ENCODE measurements at places on chromosomes 5 and 9.
A peak's percentile ranks its signal among the peaks of the same experiment; 100 is the strongest.

DNA sequence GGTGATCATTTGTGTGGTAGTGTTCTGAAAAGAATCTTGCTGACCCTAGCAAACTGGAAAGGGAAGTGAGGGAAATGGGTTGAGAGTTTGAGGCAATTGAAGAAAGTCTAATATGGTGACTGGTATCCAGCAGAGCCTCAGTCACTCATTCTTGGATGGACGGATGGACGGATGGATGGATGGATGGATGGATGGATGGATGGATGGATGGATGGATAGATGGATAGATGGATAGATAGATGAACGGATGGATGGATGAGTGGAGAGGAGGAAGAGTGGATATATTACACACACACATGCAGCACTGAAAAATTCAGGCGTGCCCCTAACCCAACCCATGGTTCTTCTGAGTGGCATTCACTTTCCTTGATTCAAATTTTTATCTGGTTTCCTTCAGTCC, 277.6 kb downstream of the EBF1 start:
- no peak for DNase-seq

DNA sequence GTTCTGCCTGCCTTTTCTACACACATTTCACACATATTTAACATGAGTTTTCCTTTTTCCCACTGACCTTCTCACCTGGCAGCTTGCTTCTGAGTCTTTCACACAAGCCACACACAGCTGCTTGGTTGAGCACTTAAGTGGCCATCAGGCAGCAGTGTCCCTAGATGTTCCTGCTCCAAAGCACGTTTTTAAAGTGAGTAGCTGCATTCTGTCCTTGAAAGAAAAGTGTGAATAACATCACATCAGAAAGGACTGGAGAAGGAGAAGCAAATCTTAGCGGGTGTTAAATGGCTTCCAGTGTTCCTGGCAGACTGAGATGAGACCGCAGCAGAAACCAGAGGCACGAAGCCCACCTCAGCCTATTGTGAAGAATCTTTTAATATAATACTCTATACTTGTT, 209.2 kb upstream of the IRX4 start:
- no peak for DNase-seq

DNA sequence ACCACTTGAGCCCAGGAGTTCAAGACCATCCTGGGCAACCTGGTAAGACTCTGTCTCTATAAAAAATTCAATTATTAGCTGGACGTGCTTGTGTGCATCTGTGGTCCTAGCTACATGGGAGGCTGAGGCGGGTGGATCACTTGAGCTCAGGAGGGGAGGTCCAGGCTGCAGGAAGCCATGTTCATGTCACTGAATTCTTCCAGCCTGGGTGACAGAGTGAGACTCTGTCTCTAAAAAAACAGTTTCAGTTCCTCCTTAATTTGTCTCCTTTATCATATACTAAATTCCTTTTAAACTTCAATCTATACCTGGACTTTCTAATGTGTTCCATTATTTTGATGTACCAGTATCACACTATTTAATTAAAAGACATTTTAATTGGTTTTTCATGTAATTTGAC, 422.2 kb upstream of the TLE4 start:
- DNase-seq, result no peak

DNA sequence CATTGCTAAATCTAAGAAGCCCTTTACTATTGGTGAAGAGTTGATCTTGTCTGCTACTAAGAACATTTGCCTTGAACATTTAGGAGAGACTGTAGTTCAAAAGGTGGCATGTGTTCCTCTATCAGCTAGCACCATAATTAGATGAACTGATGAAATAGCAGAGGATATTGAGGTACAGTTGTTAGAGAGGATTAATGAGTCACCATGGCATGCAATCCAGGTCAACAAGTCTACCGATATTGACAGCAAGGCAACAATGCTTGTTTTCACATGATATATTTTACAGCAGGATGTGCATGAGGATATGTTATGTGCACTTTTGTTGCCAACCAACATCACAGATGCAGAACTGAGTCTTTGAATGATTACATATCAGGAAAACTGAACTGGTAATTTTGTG, 134.3 kb upstream of the CDH9 start:
- DNase-seq, result no peak

- DNase-seq, result peak; percentile 17
These were observed 19.3 kb upstream of the TOR2A start for GRCh38 chr9:127754099-127755060.

DNA sequence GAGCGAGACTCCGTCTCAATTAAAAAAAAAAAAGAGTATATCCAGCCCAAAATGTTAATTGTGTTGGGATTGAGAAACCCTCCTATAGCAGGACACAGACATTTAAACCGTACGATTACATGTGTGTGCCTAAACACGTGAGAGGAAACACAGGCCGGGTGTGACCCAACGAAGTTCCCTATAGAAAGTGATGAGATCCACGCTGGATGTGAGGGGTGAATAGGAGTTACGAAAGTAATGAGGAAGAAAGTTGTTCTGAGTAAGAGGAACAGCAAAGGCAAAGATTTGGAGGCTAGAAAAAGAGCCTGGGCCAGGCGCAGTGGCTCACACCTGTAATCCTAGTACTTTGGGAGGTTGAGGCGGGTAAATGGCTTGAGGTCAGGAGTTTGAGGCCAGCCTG, 13.6 kb downstream of the NAIF1 start:
- no peak for DNase-seq

DNA sequence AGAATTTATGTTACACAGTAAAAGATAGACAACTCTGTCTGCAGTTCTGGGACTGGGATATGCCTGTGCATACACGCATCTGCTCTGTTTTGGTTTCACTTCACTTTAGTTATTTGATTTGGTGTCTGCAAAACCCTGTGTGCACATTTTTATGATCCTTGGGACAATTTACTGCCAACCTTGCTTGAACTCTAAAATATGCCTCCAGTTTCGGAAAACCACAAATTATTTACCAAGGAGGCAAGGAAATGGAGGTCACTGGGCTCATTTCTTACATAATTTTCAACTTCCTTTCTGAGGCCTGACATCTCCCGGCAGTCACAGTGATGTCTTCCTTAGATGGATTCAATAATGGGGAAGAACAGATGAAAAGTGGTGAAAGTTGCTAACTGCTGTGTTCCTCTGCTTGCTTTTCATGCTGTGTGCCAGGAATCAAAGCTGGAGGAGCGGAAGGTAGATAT, 61.2 kb upstream of the TAF11L2 start:
- DNase-seq, result no peak

Measured in NCI-H1105 (cell line).